EL (cell line): ENCODE measurements at places on chromosomes 11 and 22.
A peak's percentile ranks its signal among the peaks of the same experiment; 100 is the strongest.

GRCh38 chr11:76629853-76630599 is 40.5 kb downstream of the LRRC32 start:
- DNase-seq: peak; percentile 32

GRCh38 chr22:46684706-46685105 is 53.3 kb downstream of the CERK start:
- no peak for DNase-seq

DNA sequence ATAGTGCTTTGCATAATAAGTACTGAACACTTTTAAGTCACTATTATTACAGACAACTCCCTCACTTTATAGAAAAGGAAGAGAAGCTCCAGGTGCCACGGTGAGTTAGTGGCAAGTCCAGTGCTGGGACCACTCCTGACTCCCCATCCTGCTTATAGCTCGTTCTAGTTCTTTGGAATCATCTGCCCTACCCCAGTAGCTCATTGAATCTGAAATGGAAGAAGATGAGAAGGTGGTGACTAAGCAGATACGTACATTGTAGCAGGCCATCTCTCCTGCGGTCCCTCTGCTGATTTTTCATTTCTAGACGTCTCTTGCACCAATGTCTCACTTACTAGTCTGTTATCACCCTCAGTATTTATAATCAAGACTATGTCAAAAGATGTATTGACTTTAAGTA is 21.6 kb downstream of the MMP20 start:
- DNase-seq: no peak

- DNase-seq: peak; percentile 91
Observed at GRCh38 chr22:28798810-28799605, 1.4 kb downstream of the XBP1 start.

- DNase-seq: no peak
Observed at GRCh38 chr11:46537121-46537520, 56.7 kb downstream of the AMBRA1 start.

GRCh38 chr22:48081281-48081680 is 1318.8 kb downstream of the TBC1D22A start:
- DNase-seq: no peak

GRCh38 chr22:45475851-45476514 is 26.7 kb upstream of the FBLN1 start:
- no peak for DNase-seq

DNA sequence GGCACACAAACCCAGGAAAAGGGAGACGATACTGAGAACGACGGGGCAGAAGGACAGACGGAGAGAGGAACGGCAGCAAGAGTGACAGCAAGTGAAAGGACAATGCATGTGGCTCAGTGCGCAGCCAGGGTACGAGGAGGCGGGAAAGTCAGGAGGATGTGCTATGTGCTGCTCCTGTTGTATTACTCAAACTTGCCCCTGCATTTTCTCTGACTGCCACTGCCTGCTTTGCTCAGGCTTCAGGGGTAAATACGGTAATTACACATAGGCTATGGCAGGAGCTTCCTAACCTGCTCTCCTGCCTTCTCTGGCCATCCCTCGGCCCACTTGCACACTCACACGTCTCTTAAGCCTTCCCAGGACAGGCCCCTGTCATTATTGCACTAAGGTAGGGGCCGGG is 94.8 kb downstream of the FEZ1 start:
- no peak for DNase-seq

- DNase-seq: no peak
Observed at GRCh38 chr11:83073258-83073657, 1.6 kb upstream of the RAB30 start.

DNA sequence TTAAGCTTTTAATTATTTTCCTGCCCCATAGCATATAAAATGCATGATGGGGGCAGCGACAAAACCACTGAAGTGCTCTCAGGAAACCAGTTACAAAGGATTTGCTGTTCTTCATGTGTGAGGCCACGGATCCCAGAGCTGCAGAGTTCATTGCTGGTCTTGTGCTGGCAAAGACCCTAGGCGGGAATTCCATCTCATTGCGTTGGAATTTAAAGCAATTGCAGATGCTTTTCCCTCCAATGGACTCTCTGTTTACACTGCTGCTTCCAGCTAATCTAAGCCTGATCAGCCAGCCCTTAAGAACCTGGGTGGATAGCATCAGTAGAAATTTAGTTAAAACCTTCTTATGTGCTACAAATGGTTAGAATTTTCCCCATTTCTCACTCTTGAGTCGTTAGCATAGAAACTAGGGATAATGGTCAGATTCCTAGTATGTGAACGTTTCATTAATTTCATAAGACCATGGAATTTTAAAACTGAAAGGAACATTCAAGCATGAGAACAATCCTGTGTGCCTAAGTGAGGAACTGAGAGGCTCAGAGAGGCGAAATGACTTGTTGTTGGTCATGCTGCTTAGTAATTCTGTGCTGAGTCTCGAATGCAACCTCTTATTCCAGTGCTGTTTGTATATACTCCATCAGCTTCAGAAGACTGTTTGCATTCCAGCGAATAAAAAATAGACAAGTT is 36.1 kb upstream of the ADSL start:
- peak; percentile 93 for DNase-seq

DNA sequence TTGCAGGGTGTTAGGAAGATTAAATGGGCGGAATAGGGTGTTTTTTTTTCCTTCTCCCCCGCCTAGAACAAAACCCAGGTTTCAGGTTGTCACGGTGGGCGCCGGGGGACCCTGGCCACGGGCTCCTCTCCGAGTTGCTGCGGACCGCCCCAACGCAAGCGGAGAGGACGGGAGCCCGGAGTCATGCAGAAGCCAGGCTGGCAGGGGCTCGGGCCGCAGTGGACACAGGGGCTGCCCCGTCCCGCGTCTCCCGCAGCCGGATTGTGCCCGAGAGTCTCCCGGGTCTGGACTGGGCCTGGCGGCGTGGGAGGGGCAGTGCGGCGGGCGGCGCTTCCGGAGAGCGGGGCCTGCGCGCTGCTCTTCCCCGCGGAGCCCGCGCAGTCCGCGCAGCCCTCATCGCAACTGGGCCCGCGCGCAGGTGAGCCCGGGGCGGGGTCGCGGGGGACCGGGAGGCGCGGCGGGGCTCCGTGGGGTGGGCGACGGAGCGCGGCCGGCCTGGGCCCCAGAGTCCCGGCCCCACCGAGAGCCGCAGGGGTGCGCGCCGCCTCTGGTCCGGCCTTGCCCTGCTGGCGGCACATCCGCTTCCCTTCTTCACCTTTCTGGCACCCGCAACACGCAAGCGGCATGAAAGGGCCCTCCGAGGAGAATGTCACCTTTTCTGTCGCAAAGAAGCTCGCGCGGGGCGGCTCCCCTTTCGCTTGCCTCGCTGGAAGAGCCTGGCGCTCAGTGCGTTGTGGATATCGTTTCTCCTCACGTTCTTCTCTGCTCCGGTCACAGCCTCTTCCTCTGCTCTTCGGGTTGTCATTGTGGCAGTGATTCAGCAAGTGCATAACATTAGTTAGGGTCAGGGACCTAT is at the start of gene TIRAP:
Gene TIRAP, plus strand, starts transcription at position 358 of the 856 bp plus-strand sequence. CDS start 7,802 bp downstream, outside the sequence.
- DNase-seq: peak; percentile 64

DNA sequence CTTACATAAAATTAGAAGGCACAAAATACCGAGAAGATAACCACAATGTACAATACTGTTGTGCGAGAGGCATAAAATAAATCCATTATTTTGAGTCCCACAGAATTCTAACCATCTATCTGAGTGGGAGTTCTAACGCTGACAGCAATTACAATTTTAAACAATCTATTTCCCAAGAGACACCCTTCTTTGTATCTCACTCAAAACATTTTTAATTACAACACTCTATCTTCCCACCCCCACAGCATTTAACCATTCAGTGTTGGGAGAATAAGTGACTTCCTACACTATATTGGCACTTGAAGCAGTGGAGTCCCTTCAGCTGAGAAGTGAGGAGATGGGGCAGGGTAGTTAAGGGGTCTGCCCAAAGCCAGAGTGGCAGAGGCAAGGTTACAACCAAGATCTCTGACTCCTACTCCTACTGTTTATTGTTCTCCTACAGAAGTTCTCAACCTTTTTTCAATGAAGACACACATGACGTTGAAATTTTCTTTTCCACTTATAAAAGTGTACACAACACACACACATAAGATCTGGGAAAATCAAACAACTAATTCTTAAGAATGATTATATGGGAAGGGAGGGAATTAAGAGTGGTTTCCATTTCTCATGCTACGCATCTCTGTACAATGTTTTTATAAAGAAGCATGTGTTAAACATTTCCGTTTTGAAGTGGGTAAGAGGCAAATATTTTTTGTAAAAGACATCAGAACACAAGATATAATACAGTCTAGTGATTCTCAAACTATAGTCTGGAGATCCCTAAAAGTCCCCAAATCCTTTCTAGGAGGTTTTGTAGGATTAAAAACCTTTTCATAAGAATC is 10.9 kb downstream of the SLC25A17 start:
- no peak for DNase-seq

DNA sequence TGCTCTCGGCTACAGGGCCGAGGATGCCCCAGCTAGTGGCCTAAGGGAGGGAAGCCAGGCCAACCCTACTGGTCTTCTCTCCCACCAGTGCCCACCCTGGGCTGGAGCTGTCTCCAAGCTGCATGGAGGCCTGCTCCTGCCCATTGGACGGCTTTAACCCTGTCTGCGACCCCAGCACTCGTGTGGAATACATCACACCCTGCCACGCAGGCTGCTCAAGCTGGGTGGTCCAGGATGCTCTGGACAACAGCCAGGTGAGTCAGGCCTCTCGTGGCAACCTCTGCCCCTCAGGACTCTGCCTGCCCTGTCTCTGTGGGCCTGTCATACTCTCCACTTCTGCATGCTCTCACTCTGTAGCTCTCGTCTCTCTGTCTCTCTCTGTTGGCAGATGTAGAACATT is 44.1 kb upstream of the TPBGL start:
- DNase-seq: no peak

GRCh38 chr11:68832476-68833181 is 9.1 kb downstream of the CPT1A start:
- no peak for DNase-seq

GRCh38 chr11:3224401-3225057 is 5.9 kb upstream of the MRGPRG start:
- DNase-seq: no peak

DNA sequence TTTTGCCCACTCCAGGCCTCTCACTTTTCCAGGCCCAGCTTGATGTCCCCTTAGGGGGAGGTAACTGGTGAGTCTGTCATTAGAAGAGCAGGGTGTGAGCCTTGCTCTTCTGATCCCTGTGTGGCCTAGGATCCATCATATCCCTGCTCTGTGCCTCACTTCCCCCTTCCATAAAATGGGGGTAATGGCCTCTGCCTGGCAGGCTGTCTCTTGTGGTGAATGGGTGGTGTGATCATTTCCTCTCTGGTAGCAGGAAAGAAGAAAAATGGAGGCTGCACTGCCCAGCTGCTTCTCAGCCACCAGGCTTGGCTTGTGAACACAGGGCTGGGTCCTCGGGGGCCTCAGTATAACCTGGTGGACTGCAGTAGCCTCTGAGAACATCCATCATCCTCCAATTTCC is 5.6 kb downstream of the ARHGEF17 start:
- DNase-seq: peak; percentile 32

- DNase-seq: no peak
Observed at GRCh38 chr11:66345316-66345649, 379 bp upstream of the BRMS1 start.

DNA sequence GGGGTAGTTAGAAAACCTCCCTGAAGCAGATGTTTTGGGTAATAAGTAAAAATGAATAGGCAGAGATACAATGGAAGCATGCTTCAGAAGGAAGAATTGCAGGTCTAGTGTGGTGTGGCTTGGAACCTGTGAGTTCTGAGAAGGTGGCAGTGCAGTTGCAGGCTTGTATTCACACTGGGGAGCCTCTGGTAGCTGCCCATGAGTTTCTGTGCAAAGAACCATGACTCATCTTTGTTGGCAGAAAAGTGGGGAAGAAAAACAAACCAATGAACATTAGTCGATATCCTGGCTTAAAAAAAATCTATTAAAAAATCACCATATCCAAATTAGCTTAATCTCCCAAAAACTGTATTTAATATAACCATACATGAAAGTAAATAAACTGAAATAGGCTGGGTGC is 232.6 kb downstream of the FAT3 start:
- peak; percentile 48 for DNase-seq
